ENCODE measurements at places on chromosomes 11 and 22.

DNA sequence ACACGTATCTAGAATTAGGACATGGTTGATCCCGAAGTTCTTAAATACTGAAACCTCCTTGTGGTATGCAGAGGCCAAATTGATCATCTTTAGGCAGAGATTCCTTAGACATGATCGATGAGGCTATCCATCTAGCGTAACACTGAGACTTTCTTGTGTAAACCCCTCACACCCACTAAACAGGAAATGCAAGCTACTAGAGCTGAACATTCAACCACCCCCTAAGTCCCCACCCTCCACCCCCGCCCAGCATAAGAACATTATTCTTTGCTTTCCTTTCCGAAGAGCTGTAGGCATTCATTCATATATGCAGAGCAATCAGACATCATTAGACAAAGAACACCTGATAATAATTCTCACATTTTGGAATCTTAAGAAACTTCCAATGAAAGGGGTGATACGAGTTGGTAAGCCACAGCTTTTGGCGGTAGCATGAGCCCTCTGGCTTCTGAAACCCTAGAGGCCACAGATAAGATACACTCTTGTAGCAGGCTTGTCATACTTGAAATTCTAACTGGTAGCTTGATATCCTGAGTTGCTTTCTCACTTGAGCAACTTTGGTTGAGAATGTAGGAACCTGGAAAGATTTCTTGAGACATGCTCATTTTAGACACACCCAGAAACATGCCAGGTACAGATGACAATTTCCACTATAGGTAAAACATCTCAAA, 42.2 kb downstream of the FLI1 start:
- DNase-seq, result no peak

DNA sequence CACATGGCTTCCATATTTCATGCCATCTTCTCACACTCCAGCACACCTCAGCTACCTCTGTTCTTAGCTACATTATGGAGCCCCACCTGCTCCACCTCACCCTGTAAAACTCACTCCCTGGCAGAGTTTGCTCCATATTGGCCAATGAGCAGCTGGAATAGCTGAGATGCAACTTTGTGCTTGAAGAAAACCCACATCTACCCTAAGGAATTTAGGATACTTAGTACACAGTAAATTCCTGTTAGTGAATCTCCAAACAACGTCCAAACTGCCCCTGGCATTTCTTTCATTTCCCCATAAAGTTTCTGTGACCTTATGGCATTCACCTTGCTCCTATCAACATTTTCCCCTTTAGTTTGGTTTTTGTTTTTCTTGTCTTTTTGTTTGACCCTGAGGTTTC, 2.2 kb upstream of the VWCE start:
- no peak for DNase-seq

DNA sequence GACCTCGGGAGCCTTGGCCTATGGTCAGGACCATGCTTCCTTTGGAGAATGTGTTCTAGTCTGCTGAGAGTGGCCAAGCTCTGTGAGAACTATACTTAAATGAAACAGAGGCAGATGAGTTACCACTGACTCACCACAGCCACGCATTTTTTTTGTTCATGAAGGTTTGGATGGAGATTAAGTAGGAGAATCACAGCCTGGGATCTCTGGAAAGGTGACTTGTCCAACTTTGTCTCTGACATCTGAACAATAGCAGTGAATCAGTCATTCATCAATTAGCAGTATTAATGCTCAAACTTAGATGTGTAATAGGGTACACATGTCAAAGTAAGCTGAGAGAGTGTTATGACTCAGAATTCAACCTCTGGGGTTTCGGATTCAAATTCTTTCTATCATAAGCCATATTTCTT, 100.7 kb upstream of the ANO3 start:
- DNase-seq, result no peak

GRCh38 chr11:45305874-45306623, 19.9 kb upstream of the SYT13 start:
- DNase-seq, result no peak

- no peak for DNase-seq
These were observed 5.6 kb upstream of the CARNS1 start for GRCh38 chr11:67409781-67410368.

DNA sequence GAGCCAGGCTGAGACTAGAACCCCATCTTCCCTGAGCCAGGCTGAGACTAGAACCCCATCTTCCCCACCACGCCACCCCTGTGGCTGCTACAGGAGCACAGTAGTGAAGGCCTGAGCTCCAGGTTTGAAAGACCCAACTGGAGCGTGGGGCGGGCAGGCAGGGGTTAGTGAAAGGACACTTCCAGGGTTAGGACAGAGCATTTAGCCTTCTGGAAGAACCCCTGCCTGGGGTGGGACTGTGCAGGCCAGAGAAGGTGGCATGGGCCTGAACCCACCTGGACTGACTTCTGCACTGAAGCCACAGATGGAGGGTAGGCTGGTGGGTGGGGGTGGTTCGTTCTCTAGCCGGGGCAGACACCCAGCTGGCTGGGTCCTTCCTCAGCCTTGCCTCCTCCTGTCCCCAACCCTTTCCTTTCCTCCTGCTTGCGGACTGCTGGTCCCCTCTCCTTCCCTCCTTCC, 24.1 kb downstream of the SUN2 start:
- DNase-seq, result no peak

GRCh38 chr22:50445071-50445879, 29.6 kb downstream of the SBF1 start:
- peak; percentile 35 for DNase-seq

GRCh38 chr11:11261629-11262028, 91.4 kb downstream of the CSNK2A3 start:
- no peak for DNase-seq

GRCh38 chr11:43504316-43504950, 145.7 kb downstream of the TTC17 start:
- DNase-seq, result no peak

DNA sequence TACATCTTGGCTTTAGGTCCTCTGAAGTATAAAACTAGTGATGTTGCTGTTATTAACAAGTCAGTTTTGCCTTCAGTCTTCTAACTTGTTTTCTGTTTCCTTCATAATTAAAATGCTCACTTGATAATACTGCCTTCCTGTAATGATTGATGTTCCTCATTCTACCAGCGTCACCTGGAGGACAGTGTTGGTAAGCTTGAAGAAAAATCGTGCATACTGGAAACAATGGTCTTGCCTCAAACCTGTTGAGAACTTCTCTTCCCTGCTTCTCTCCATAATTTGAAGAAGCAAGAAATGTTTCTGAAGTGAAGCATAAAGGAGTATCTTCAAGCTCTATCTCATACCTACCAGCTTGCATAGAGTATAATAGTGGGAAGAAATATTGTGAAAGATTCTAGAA, 3.0 kb downstream of the YWHAH start:
- no peak for DNase-seq

- no peak for DNase-seq
These were observed 32.0 kb downstream of the SPECC1L start for GRCh38 chr22:24302591-24302990.

DNA sequence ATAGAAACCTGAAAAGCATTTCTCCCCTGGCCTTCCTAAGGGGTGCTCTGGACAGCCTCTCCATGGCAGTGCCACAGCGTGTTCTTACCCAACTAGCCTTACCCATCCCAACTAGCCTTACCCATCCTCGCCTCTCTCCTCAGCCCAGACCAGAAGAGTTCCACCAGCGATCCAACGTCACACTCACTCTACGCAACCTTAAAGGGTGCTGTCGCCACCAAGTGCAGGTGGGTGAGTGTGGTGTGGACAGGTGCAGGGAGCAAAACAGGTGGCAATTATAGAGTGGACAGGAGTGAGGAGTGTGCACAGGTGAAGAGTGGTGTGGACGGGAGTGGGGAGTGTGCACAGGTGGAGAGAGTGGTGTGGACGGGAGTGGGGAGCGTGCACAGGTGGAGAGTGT, 17.8 kb downstream of the TMEM121B start:
- DNase-seq, result no peak

DNA sequence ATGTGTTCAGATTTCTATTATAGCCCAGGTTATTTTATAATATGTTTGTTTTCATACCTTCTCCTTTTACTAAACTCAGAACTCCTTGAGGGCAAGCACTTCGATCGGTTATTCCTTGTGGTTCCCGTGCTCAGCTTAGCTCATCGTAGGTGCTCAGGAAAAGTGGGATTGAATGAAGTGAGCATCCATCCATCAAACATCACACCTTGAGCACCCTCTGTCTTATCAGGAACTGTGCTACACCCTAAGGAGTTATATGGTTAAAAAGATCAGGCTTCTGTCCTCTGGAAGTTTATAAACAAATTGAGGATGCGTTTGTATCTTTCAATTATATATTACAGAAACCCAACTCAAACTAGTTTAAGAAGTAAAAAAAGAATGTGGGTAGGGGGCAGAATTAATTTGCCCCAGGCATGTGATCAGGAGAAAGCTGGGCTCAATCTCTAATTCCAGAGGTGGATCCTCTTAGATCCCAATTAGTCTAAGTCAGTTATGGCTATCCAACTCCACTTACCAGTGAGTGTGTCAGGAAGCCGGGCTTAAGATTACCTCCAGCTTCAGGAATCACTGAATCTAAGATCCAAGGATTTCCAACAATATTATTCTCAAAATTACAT, 59.9 kb upstream of the RRAS2 start:
- no peak for DNase-seq

DNA sequence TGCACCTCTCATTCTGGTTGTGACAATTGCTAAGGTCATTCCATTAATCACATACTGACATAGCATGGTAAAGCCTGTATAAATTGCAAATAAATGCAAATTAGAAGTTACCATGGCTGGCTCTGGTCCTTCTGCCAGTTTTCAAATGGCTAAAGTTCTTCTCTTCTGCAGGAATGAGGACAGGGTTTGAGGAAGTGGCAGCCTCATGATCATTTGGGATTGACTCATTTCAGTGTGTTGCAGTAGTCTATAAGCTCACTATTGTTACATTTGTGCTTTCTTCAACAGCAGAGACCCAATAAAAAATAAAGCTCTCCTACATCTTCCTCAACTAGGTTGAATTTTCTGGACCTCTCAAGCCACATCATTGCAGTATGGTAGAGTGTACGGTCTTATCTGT, 60.3 kb downstream of the NECTIN1 start:
- DNase-seq, result no peak

DNA sequence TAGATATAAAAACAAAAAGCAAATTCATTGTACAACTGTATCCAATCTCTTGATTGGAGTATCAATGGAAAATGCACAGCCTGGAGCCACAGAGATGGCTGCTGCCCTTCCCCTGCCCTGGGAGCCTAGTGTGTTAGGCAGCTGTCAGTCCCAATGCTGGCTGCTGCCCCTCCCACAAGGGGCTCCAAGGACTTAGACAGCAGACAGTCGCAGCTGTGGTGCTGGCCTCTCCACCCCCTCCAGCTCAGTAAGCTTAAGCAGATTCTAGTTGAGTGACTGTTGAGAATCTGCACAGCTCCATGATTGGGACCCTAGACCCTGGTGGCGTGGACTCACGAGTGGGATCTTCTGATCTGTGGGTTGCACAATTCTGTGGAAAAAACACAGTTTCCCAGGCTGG, 1511.2 kb downstream of the FAM181B start:
- no peak for DNase-seq

GRCh38 chr22:45583504-45583903, 80.8 kb downstream of the FBLN1 start:
- DNase-seq, result no peak

GRCh38 chr22:42347281-42347824, 76.9 kb upstream of the TCF20 start:
- no peak for DNase-seq

DNA sequence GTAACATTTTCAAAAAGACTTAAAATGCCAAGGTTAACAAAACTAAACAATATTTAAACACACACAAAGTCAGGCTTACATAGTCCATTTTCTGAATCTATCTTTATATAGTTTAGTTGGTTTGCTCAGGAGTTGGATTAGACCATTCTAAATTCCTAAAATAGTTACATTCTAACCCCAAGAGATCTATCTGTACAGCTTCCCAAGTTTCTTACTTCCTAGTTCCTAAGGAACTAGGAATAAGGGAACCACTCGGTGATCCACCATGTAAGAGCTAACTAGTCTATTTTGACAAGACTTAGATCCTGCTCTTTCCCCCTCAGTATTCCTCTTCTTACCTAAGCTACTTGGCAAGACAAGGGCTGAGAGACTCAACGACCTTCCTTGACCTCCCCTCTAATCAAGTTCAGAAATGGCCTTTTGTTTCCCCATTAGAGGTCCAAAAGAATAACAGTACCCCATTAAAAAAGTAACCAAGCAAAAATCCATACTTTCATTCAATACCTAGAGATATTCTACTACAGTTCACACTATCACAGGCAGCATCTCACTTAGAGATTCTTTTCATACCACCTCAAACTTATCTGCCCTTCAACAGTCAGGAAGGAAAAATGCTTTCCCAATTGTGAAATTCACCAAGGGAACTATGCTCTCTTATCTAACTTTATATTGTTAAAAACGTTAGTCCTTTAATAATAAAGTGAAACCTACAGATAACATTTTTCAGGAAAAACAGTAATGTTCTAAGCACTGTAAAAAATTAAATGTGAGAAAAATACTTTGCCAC, 253.1 kb downstream of the TTC28 start:
- no peak for DNase-seq

DNA sequence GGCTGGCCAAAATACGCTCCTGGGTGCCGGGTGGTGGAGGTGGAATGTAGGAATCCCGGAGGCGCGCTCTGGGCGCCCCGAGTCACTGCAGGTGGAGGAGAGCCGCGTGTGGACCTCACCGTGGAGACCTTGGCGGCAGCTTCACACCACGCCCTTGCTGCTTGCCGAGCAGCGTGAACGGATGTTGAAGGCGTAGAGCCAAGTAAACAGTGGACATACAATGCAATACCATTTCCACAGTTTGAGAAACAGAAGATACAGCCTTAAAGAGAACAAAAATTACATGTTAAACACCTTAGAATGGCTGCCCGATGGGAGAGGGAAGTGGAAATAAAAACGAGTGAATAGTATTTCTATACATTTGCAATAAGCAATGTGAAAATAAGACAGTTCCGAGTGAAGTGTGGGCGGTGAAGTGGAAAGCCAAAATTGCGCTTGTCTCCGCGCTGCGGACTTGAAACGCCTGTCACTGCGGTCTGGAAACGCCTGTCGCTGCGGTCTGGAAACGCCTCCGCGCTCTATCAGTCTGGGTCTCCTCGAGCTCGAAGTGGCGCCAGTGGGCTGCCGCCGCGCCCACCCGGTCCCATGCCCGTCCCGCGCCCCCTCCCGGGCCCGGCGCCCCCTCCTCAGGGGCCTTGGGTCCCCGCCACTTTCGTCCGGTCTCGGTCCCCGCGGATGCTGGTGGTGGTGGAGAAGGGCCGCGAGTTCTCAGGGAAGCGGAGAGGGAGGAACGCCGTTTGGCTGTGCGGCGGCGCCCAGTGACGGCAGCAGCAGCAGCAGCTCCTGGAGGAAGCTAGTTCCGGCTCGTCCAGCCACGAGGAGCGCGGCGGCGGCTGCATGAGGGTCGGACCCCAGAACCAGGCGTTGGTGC, 1.6 kb downstream of the NCR3LG1 start:
- DNase-seq, result peak; percentile 16

GRCh38 chr11:86509588-86509974, 134.9 kb downstream of the CCDC81 start:
- no peak for DNase-seq

All from central memory CD8-positive, alpha-beta T cell (primary cell).